AG09309 (cell line): ENCODE measurements at places on chromosomes 6 and 20.

DNA sequence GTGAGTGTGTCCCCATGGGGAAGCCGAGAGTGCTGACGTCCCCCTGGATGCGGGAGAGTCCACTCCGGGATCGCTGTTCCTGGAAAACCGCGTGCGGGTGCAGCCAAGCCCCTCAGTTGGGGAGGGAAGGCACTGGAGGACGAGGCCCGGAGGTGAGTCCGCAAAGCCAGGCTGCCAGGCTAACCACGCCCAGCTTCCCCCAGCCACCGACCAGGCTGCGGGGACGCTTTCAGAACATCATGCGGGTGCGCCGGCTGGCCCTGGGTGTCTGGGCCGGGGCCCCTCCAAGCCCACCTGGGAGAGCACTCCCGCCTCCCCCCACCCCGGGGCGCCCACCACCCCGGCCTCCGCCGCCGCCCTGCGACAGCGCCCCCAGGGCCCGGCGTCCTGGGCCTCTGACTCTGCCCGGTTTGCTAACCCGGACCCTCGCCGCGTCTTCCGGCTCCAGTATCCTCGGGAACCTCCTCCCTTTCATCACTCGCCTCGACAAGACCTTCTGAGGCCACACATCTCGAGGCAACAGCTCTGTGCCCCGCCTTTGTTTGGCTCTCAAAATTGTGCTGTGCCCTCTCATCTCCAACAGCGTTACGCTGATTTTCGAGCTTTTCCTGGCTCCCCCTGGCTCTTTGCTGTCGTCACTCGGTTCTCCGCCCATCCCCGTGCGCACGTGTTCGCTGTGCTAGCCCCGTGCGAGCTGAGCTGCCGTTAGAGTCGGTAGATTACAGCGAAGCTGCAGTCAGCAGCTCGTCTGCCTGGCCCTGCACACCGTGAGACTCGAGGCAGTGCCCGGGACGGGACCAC lies 47.1 kb upstream of the ENTPD6 start:
- no peak for DNase-seq

- no peak for DNase-seq
These were observed 15.7 kb downstream of the PXMP4 start for GRCh38 chr20:33704197-33704924.

- DNase-seq = no peak
These were observed 78.0 kb upstream of the ELOVL5 start for GRCh38 chr6:53426667-53427270.

- no peak for DNase-seq
These were observed 132.1 kb downstream of the PREX1 start for GRCh38 chr20:48695738-48696137.

DNA sequence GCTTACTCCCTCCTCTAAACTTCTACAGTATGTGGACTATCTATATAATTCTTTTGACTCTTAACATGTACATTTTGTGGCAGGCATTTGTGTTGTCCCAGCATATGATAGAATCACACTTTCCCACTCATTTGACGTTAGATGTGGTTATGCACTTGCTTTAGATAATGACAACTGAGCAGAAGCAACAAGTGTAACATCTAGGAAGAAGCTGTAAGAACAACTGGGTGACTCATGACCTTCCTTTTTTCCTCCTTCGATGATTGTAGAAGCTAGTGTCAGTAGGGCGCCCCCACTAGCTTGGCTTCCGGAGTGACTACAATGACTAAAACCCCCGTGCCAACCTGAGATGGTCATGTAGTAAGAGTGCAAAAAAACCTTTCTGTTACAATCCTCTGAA lies 74.6 kb upstream of the CEP85L start:
- DNase-seq = no peak

DNA sequence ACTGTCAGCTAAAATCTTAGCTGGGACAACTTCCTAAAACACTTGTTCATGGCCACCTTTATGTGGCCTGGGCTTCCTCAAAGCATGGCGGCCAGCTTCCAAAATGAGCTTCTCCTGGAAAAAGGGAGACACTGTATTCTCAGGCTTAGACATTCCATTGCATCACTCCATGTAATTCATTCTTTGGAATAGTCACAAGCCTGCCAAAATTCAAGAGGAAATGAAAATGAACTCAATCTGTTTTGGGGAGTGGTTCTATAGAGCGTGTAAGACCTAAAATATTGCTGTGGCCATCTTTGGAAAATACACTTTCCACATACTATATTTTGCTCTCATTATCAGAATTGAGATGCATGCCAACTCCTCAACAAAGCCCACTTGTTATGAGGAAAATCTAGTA lies 687.0 kb downstream of the KIF16B start:
- DNase-seq = no peak

DNA sequence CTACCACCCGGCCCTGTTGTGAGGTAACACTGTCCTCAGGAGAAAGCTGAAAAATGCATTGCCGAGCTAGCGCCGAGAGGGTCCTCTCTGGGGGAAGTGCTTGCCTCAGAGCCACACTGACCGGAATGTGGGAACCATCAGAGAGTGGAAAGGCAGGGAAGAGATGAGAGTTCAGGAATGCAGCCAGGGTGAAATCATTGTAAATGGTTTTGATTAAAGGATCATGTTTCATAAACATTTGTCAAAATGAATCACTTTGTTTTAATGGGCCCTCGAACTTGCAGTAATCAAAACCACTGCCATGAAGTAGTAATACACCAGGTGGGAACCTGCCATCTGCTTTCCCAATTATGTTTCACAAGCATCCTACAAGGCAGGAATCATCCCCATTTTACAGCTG lies 16.9 kb upstream of the IL17F start:
- peak; percentile 67 for DNase-seq

GRCh38 chr6:152207915-152208714 lies 400.6 kb downstream of the ESR1 start:
- no peak for DNase-seq

DNA sequence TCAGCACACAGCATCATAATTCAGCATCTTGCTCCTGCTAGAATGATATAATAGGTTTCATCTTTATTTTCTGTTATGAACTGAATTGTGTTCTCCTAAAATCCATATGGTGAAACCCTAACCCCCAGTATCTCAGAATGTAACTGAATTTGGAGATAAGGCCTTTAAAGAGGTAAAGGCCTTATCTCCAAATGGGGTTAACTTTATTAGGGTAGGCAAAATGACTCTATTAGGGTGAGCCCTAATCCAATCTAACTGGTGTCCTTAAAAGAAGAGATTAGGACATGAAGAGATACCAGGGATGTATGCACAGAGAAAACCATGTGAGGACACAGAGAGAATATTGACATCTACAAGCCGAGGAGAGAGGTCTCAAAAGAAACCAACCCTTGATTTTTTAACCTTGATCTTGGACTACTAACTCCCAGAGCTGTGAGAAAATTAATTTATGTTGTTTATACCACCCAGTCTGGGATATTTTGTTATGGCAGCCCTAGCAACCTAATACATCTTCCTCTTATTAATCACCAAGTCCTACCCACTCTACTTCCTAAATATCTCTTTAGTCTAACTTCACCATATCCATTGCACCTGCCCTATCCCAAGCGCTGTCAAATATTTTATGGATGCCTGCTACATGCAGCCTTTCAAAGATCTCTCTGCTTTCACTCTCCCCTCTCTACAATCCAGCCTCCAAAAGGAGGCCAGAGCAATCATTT lies 8.5 kb upstream of the MRS2 start:
- DNase-seq = no peak

DNA sequence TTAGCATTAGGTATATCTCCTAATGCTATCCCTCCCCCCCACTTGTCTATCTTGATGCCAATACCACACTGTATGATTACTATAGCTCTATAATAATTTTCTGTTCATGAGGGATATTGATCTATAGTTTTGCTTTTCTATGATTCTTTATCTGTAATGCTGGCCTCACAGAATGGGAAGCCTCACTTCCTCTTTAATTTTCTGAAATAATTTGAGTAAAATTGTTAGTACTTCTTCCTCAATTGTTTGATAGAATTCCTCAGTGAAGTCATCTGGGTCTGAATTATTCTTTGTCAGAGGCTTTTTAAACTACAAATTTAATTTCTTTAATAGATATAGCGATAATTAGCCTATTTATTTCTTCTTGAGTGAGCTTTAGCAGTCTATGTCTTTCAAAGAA lies 31.2 kb downstream of the SIRPD start:
- DNase-seq = no peak

- no peak for DNase-seq
These were observed 21.3 kb downstream of the ANKRD6 start for GRCh38 chr6:89454300-89454699.

DNA sequence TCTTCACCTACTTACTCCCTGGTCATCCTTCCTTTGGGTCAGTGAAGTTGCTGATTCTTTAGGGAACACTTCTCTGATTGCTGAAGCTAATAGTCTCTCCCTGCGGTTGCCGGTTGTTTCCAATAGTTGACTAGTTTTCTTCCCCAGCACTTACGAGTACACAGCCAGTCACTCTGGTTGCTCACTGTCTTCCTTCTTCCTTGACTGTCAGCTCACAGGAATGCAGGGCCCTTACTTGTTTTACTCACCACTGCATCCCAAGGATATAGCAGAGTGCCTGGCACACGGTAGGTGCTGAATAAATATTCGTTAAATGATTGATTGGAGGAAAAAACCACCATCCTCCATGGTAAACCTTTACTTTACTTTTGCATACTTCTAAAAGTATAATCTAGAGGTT lies 345.0 kb downstream of the QKI start:
- DNase-seq = no peak

- no peak for DNase-seq
These were observed 24.9 kb upstream of the SMOC2 start for GRCh38 chr6:168415993-168416530.

DNA sequence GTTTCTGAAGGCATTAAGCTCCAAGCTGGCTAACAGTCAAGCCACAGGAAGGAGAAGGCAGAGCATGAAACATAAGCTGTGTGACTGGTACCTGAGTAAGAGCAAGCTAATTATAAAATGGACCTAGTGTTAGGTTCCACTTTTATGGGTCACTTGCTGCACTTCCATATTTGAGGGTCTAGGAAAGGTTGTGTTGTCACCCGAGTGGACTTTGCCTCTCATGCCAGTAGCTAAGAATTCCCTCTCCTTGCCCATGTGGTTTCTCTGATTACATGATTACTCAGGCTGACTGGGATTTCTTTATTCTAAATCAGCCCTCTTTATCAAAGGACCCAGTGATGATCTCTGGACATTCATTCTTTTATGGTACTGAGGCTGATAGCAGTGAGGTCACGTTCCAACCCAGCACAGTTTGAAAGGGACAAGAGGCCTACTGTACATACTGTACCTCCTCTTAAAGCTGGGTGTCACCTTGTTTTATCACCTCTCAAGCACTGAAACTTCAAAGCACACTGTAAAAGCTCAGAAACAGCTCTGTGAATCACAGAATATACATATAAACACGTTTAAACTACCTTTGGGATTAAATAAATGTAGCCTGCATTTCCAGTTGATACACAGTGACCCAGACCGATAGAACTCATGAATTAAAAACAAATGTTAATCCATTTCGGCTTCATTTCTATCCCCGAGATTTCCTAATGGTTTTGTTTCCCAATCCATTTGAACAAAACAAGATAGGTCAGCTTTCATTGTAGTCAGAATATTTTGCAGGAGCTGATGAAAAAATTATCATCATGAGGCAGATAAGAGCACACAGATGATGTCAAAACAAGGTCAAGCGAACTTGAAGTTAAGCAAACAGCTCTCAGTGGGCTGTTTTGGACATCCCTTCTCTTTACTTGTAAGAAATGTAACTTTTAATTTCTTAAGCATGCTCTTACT lies 96.5 kb downstream of the ALDH8A1 start:
- DNase-seq = no peak

GRCh38 chr6:80163754-80164187 lies 57.3 kb downstream of the BCKDHB start:
- peak; percentile 52 for DNase-seq

DNA sequence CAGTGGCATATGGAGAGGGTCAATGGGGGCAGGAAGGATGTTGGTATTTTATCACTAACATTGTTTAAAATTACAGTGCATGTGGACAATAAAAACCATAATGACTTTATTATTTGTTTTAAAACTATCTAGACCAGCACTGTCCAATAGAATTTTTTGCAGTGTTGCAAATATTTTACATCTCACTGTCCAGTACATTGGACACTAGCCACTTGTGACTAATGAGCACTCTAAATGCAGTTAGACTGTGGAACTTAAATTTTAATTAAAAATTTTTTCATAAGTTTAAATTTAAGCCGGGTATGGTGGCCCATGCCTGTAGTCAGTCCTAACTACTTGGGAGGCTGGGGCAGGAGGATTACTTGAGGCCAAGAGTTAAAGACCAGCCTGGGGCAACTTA lies 101.7 kb downstream of the DTD1 start:
- no peak for DNase-seq

DNA sequence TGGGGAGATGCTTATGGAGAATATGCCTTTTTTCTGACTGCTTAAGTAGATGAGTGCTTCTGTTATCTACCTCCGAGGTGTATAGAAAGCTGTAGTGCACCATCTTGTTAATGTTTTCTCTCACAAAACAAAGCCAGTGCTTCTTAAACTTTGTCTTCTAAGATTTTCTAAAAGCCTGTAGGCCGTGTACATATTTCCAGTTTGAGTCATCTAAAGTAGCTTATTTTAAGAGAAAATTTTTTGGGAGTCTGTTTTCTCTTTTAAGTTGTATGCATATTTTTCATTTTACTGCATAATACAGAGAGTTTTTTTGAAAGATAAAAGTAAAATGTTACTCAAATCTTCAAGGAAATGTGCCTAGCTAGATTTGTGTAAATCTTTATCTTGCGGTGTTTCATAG lies 151.7 kb downstream of the GRIK2 start:
- no peak for DNase-seq

GRCh38 chr6:131825946-131826345 lies 18.1 kb downstream of the ENPP1 start:
- no peak for DNase-seq
